ENCODE measurements at places on chromosomes 7 and 10.

GRCh38 chr10:10045765-10046028 is 972.0 kb upstream of the CELF2 start:
- DNase-seq, result no peak

- no peak for DNase-seq
Observed at GRCh38 chr10:112122827-112123226, 60.7 kb downstream of the GPAM start.

- no peak for DNase-seq
Observed at GRCh38 chr10:76231286-76231934, 800.0 kb downstream of the LRMDA start.

- DNase-seq, result no peak
Observed at GRCh38 chr7:156918635-156919034, 25.7 kb upstream of the LMBR1 start.

- no peak for DNase-seq
Observed at GRCh38 chr7:113083132-113083815, 3.4 kb downstream of the GPR85 start.

DNA sequence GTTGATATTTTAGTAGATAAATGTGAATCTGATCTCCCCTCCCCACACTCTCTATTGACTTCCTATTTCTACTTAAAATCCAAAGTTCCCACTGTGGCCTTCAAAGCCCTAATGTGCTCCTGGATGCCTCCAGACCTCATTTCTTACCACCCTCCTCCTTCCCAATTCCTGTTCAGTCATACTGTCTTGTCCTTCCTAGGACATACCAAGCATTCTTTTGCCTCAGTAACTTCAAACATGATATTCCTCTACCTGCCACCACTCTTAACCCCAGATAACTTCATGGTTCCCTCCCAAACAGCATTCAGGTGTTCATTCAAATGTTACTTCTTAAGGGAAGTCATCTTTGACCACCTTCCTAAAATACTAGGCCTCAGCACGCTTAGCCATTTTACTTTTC is 34.2 kb upstream of the FAM221A start:
- DNase-seq, result no peak

DNA sequence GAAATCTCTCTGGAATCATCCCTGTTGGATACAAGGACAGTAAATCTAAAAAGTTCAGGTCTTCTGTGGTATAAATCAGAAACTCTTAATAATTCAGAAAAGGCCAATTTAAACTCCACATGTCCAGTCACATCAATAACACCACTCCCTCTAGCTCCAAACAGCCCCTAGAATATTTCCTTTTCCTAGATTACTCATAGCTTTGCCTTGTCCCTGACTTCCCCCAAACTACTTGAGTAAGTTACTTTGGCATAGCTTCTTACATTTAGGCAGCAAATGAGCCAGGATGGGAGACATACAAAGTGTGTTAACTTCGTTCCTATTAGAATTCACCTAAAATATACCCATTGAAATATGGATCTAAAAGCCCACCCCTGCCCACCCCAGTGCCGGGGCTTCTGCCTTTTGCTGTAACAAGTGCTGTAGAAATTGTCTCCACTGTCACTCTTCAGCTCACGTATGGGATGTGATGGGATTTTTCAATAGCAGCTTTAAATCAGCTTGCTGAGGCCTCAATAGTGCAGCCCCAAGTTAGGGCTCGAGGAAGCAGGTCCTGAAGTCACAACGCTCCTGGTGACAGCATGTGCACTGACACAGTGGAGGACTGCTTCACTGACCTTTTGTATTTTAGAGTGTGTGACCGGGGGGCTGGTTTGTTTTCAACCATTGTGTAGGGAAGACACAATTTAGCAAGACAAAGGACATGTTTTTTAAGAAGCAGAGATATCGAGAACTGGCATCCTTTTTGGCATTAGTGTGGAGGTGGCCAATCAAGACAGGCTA is 218.2 kb upstream of the KMT2E start:
- no peak for DNase-seq

GRCh38 chr7:135799881-135800280 is 51.3 kb upstream of the FAM180A start:
- no peak for DNase-seq

DNA sequence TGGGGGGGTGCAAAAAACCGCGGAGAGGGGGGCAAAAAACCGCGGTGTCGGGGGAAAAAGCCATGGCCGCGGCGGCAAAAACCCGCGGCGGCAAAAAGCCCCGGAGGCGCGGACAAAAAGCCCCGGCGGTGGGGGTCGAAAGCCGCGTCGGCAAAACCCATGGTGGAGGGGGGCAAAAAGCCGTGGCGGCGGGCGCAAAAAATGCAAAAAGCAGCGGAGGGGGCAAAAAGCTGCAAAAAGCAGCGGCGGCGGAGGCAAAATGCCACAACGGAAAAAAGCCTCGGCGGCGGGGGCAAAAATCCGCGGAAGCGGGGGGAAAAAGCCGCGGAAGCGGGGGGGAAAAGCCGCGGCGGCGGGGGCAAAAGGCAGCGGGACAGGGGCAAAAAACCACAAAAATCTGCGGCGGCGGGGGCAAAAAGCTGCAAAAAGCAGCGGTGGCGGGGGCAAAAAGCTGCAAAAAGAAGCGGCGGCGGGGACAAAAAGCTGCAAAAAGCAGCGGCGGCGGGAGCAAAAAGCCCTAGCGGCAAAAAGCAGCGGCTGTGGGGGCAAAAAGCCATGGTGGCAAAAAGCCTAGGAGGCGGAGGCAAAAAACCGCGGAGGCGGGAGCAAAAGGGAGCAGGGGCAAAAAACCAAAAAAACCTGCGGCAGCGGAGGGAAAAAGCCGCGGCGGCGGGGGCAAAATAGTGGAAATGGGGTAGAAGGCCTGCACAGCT is 418.9 kb downstream of the ZNF716 start:
- no peak for DNase-seq

GRCh38 chr7:124403587-124403986 is 362.0 kb downstream of the GPR37 start:
- no peak for DNase-seq

- DNase-seq, result no peak
Observed at GRCh38 chr10:48550071-48550691, 54.7 kb downstream of the ARHGAP22 start.
